ENCODE measurements at places on chromosomes 4 and X.

- DNase-seq: no peak
Observed at GRCh38 chrX:94908171-94908570, 1234.2 kb downstream of the FAM133A start.

GRCh38 chrX:53018627-53019026, 30.0 kb upstream of the GPR173 start:
- DNase-seq: no peak

GRCh38 chrX:37380924-37381323, 31.8 kb downstream of the PRRG1 start:
- DNase-seq: no peak

DNA sequence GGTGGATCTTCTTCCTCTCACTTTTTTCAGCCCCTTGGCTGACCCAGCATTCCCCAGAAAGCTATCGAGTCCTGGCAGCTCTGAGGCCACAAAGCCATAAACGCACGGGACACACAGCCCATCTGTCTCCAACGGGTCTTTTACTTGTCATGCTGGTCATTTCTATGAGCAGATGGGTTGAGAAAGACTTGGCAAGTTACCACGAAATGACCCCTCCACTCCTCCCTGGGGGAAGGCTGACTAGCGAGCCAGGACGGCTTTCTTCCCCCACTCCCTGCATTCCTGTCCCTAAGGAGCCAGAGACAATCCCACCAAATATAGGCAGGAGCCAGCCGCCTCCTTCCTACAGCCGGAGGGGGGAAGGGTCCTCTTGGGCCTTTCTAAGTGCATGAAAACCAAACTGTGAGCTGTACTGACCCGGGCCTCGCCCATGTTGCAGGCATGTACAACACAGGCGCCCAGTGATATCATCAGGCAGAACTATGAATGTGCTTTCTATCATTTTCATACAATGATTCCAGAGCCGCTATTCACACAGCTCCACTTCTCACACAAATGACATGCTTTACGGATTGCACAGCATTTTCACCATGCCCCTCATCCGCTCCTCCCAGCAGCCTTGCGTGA, 28.6 kb downstream of the AFAP1 start:
- no peak for DNase-seq

- DNase-seq: no peak
Observed at GRCh38 chr4:165628572-165628971, 244.5 kb upstream of the TLL1 start.

- no peak for DNase-seq
Observed at GRCh38 chr4:110033355-110034025, 120.8 kb downstream of the EGF start.

GRCh38 chr4:25913851-25914669, at the start of gene SMIM20:
Gene SMIM20 (plus strand): TSS chr4:25914220. CDS start chr4:25914314, 94 bp downstream.
- peak; percentile 94 for DNase-seq
